Activated CD4-positive, alpha-beta T cell treated with anti-CD3 and anti-CD28 coated beads, Interleukin-2, Interleukin-6, amounts not matched to agents 100 ng/mL and 50 ng/mL, durations not matched to agents 16 hours and 8 hours (primary cell): ENCODE measurements at places on chromosomes 3 and 15.

- no peak for DNase-seq
These were observed 236.8 kb upstream of the NR2E3 start for GRCh38 chr15:71573599-71573998.

- DNase-seq: no peak
These were observed 212.5 kb downstream of the BCHE start for GRCh38 chr3:165624761-165625160.

GRCh38 chr15:91535856-91536500 lies 317.5 kb upstream of the SLCO3A1 start:
- DNase-seq: no peak

- DNase-seq: no peak
These were observed 1.1 kb downstream of the SH2D7 start for GRCh38 chr15:78093242-78094020.

GRCh38 chr3:128498127-128498626 lies 5.2 kb upstream of the GATA2 start:
- DNase-seq: no peak

GRCh38 chr3:143331350-143331749 lies 211.8 kb downstream of the CHST2 start:
- no peak for DNase-seq

DNA sequence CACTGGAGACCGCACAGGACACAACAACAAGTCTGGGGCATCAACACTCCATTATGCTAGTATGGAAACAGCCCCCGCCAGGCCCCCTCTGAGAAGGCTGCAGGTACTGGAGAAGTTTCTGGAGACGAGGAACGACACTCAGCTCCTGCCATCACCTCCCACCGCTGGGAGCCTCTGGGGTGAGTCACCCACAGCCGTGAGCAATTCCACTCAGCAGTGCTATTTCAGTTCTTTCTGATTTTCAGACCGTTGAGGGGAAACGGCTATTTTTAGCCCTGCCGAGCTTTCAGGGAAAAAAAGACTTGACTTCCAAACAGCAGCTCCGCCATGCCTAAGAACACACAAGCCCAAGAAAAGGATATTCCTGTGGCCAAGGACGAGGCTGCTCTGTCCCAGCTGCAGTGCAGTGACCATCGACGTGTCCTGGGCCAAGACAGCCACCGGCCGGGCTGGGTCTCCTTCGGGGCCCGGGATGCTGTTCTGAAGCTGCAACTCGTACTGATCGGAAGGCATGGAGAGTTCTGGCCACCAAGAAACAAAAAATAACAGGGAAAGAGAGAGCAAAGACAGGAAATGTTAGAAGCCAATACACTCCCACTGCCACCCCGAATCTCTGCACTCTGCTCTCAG lies 40.8 kb downstream of the NUP210 start:
- DNase-seq: no peak

DNA sequence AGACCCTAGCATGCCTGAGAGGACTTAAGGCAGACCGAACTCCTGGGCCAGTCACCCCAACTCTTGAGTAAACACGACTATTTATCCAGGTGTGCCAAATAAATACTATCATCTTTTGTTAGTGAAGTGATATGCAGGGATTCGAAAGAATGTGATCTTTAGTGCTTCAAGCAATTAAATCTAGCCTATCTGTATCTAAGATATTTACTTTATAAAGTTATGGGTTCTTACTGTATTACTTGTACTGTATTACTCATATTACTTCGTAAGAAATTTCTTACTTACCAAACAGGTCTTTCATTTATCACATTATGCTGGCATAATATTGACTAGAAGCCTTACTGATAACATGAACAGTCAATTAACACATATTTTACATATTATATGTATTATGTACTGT lies 211.6 kb upstream of the NECTIN3 start:
- no peak for DNase-seq

- no peak for DNase-seq
These were observed 32.4 kb upstream of the HHATL start for GRCh38 chr3:42735019-42735418.

GRCh38 chr15:45101749-45102148 lies 12.2 kb downstream of the DUOX2 start:
- DNase-seq: no peak

DNA sequence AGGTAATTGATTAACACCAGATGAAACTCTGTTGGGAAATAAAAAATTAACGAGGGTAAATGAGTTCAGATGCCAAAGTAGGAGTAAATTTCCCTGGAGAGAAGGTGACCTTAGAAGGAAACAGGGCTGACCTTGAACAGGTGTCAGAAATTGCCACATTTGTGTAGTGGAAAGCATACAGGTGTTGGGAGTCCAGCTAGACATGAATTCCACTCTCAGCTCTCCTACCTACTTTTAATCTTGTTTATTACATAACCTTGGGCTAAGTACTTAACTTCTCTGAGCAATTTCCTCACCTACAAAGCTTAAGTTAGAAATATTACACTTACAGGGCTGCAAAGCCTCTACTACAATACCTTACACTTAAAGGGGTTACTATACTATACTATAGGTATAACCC lies 96.0 kb downstream of the ISL2 start:
- DNase-seq: no peak

DNA sequence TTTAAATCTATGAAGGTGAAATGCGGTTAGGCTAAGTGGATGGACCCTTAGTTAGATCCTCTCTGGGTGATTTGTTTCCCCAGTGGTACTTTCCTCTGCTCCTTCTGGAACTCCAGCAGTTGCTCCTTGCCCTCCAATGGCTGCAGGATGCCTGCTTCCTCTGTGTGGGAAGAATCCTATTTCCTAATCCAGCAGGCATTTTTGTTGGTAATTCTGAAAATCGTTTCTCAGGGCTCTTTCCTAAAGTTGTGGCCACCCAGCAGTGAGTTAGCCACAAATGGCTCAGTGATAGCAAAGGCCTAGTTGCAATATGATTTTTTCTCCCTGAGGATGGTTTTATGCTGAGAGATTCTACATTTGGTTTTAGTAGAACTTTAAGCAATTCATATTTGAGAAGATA lies 332.3 kb upstream of the C2CD4B start:
- no peak for DNase-seq

DNA sequence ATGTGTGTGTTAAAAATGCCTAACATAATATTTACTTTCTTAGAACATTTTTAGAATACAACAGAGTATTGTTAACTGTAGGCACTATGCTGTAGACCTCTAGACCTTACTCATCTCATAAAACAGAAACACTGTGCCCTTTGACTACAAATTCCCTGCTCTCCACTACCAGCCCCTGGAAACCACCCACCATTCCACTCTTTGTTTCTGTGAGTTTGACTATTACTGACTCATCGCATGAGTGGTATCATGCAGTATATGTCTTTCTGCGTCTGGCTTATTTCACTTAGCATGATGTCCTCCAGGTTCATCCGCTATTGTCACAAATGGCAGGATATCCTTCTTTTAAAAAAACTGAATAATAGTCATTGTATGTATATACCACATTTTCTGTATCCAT lies 216.7 kb upstream of the CFAP20DC start:
- DNase-seq: no peak

DNA sequence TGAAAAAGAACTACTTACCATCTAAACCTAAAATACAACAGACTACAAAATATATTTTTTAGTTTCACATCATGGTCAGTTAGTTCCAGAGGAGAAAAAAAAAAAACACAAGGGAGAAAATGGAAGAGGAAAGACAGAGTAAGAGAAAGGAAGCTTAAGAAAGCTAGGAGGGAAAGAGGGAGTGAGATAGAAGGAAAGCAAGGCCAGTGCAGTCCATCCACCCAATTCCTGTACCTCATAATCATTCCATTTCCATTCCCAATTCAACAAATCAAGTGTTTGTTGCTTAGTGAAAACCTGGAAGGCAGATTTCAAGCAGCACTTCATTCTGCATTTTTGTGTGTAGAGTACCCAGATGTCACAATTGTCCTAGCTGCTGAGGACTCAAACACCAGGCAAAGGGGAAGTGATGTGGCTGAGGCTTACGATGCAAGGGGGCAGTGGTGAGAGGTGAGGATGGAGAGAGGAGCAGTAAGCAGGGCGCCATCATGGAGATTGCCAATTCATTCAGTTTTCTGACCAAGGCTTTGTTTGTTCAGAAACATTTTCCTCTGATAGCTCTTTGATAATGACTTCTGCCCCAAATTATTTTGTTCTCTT lies 83.6 kb upstream of the GSK3B start:
- DNase-seq: no peak

- no peak for DNase-seq
These were observed 58.4 kb upstream of the ARL8B start for GRCh38 chr3:5063724-5064123.
